ENCODE measurements at places on chromosomes 6 and 20. TPM values are rescaled to one million over a fixed set of nuclear protein-coding genes. Genes with fewer than 3 reads are reported as not detected.

CLDN20 gene
- not detected for total RNA-seq

RBM38 gene
- 26.7 TPM for total RNA-seq

DDO gene
- total RNA-seq, result 1.2 TPM

HTR1E gene
- not detected for total RNA-seq

LY6G6D gene
- total RNA-seq, result not detected

CRYBG1 gene
- total RNA-seq, result 112 TPM

RBPJL gene
- not detected for total RNA-seq

NAPB gene
- 4.0 TPM for total RNA-seq

UNC5CL gene
- total RNA-seq, result 4.4 TPM

LY6G6F gene
- total RNA-seq, result not detected

NKAIN4 gene
- not detected for total RNA-seq

SIRPB1 gene
- total RNA-seq, result 1.3 TPM

PLA2G7 gene
- not detected for total RNA-seq

EDN1 gene
- total RNA-seq, result 6.7 TPM

RHAG gene
- total RNA-seq, result 0.64 TPM

ACTL10 gene
- 1.5 TPM for total RNA-seq

PKHD1 gene
- 0.37 TPM for total RNA-seq

PRL gene
- total RNA-seq, result not detected

TCF21 gene
- 13.0 TPM for total RNA-seq

E2F1 gene
- total RNA-seq, result not detected

APCDD1L gene
- total RNA-seq, result not detected

Measured in transverse colon (tissue), 4 donors.